ENCODE measurements at places on chromosomes 6 and 20. TPM values are rescaled to one million over a fixed set of nuclear protein-coding genes. Genes with fewer than 3 reads are reported as not detected.

GRCh38 chr6:8080362-8081151 lies 16.4 kb upstream of the BLOC1S5 start:
- peak; percentile 25 for DNase-seq

DNA sequence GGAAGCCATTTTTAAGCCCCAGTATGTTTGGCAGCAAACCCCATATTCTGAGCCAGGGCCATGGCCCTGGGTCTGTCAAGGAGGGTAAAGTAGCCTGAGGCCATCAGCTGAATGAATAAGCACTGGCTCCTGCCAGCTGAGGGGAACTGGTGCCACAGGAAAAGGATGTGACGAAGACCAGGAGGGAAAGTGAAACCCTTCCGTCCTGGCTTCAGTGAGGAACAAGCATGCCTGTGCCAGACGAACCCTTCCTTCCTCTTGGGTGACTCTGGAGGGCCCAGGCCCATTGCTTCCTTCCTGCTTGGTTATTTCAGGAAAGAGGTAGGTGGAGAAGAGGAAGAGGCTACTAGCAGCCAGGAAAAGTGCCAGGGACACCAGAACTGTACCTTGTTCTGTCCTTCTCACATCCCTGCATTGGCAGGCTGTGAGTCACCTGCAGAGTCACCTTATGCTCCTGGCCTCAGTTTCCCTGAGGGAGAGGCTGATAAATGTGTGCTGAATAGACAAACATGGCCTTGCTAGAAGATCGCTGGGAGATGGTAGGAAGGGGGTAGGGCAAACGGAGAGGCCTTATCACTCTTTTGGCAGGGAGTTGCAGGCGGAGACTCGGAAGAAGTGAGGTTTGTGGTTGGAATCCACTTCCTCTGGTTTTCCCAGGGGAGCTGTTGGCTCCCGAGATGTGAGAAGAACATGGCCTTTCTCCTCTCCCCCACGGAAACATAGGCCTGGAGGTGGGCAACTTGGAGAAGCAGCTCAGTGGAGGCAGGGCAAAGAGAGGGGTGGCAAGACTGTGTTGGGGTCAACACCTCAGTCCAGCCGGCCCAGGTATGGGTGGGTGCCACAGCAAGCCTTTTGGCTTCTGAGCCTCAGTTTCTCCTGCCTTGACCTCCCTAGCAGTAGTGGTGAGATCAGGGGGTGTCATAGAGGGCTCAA lies 37.4 kb downstream of the COX4I2 start:
- peak; percentile 65 for DNase-seq

GRCh38 chr20:34570859-34571306 lies 12.4 kb downstream of the MAP1LC3A start:
- peak; percentile 83 for DNase-seq

- no peak for DNase-seq
These were observed 155.7 kb upstream of the JARID2 start for GRCh38 chr6:15090145-15090579.

DNA sequence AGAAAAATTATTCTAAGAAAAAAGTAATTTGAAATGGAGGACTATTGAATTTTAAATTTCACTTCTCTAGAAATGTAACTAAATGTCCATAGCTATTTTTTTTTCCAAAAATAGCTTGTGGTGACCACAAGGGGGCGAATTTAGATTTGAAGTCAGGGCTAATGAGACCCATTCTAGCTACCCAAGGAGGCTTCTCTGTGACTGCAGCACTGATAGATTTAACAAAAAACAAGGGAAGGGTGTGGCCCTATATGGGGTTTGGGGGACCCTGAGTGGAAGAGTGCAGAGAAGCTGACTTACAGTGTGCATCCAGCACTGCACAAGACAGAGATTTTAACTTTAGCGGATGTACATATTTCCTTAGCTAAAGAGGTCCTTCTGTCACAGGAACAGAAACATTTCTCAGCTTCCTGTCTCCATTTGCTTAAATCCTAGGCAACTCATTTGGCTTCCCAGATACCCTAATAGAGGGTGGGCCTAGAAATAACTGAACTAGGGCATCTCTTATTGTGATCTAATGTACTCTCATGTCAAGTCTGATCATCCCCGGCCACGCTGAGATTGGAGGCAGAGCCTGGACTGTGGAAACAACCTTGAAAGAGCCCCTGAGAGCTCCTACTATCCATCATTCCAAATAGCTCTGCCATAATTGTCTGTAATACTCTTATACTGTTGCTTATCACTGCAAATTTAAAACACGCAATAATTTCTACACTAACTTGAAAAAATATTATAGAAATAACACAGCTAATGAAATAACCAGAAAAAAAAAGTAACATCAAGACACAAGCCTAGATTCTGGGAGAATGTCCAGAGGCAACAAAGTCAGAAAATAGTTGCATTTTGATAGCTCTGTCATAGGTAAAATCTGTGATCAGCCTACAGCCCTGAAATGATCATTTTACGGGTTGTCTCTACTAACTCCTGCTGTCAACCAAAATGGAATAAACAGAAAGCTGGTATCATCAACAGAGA lies 93.6 kb downstream of the SNAP91 start:
- no peak for DNase-seq

The RIPPLY2 gene
- total RNA-seq = not detected

DNA sequence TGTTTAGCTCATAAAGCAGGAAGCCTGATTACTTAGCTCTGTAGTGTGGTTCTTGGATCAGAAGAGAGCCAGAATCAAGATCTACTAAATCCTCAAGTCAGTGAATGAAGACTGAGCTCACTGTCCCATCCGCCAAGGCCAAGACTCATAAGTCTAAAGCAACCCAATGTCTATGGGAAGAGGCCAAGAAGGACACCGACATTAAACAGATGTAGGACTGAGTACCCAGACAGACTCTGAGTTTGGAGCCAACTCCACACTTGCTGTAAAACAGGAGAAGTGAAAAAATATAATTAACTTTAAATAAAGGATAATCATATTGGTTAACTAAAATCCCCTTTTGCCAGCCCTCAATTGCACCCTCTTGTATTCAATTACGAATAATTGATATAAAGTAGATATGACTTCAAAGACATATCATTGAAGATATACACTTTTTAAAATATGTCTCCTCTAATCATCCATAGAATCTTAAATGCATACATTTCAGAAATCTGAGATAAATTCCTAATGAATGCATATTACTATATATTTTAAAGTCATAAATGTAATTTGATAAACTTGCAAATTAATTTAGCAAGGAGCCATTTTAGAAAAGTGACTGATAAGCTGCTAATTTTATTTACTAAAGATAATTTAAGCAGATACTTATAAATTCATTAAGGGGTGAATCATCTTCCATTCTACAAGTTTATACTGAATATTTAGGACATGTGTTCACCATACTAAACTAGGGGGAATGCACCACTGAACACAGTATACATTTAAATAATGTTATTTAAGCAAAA lies 617.0 kb upstream of the ARID1B start:
- no peak for DNase-seq

GRCh38 chr6:121309768-121310469 lies 24.4 kb downstream of the TBC1D32 start:
- DNase-seq = peak; percentile 58

DNA sequence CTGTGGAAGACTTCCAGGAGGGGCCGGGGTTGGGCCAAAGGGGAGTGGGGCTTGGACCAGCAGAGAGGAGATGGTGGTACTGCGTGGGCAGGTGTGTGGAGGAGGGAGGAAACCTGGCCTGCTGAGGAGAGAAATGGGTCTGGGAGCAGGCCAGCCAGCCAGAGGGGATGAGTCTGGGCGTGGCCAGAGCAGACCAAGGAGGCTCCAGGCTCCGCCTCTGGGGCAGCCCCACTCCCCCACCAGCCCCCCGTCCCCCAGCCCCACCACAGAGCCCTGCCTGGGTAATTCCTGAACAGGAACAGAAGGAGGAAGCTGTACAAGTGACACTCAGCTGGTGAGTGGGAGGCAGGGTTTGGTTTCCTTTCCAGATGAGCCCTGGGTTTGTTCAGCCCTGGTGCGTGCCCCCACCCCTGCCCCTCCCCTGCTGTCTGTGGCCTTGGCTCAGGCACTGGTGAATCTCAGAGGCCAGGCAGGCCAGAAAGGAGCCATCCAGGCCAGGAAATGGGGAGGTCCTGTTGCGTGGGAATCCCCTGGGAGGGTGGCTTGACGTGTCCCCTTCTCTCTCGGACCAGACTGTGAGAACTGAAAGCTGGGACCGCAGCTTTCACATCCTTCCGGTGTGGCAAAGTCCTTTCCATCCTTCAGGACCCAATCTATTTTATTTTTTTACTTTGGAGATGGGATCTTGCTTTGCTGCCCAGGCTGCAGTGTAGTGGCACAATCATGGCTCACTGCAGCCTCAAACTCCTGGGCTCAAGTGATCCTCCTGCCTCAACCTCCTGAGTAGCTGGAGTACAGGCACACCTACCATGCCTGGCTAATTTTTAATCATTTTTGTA lies 9.4 kb upstream of the SRC start:
- no peak for DNase-seq

DNA sequence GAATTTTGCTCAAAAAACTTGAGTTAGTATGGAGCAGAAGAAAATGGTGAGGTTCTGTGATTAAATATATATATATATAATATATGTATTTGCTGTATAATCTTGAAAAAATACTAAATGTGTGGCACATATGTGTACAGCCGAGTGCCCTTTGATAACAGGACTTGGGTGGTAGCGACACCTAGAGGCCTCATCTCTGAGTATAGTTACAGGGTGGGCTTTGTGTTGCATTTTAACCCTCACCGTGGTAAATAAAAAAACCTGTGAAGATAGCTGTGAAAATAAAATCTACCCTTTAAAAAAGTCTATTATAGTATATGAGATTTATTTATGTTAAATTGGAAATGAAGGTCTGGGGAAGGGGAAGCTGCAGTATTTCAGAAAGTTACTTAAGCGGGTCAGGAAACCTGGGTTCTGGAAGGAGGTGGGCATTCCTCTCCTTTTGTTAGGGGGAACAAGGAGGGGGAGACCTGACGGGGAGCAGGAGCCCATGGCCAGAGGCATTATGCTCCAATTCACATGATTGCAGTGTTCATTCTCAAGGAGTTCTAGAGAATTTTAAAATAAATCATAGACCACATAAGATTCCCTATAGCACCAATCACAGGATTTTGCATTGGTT lies 82.7 kb downstream of the SH3BGRL2 start:
- DNase-seq = no peak

- no peak for DNase-seq
These were observed 78.6 kb downstream of the TNFRSF21 start for GRCh38 chr6:47231151-47231550.

The NT5E gene
- total RNA-seq = 247 TPM

The DLGAP4 gene
- total RNA-seq = 117 TPM

DNA sequence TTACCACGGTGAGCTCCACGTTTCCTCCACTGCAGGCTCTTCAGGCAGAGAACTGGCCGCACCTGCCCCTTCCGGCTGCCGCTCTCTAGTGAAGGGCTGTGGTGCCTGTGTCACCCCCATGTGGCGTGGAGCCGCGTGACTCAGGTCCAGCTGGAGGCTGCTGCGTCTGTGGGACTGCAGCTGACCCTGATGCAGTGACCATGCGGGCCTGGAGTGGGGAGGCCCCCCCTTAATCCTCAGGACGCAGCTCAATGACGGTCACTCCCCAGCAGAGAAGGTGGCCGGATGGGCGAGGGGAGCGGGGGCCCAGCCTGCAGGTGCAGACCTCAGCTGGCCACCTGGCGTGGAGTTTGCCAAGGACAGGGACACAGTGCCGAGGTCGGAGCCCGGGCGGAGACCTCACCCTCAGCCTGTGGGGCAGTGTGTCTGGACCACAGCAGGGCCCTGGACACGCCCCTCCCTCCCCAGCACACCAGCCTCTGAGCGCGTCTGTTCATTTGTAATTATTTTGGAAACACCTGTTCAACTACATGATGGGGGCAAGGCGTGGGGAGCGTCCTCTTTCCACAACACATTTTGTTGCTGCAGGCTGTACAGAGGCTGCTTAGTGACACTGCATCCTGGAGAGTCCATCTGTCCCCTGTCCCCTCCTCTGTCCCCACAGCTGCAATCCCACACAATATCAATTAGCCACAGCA lies 10.7 kb downstream of the BHLHE23 start:
- no peak for DNase-seq

- DNase-seq = no peak
These were observed 373.4 kb upstream of the SYNCRIP start for GRCh38 chr6:86016077-86016476.

The ELOVL2 gene
- total RNA-seq = not detected

DNA sequence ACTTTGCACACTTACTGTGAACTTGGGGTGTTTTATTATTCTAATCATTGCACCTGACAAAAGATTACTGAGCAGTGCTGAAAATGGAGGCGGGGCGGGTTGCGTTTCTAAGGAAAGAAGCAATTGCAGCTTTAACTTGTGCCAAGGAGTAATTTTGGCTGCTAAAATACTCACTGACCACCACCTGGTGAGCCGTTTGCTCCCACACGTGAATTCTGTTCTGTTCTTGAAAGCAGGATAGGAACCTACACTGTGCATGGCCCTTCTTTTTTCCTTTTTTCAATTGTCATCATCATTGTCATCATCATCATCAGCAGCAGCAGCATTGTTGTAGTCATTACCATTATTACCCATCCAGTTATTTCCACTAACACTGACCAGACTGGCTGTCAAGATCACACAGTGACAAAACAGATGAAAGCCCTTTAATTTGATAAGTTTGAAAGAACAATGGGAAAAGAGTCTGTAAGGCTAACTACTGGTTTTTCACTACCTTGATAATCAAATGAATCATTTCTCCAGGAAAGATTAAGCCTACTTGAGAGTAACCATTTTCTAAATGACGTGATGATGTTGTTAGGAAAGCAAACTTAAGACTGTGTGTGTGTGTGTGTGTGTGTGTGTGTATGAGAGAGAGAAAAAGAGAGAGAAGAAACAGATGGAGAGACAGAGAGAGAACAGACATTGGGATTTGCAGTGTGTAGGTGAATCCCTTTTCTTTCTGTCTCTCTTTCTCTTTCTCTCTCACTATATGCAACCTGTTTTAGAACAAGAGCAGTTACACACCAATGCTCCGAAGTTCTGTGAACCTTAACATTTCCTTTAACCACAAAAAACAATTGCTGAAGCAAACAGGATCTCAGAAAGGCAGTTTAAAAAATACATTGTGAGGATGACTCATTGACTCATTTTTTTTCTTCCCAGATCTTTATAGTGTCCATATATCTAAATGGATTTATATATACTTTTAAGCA lies 3.8 kb downstream of the RIPOR2 start:
- DNase-seq = peak; percentile 28

DNA sequence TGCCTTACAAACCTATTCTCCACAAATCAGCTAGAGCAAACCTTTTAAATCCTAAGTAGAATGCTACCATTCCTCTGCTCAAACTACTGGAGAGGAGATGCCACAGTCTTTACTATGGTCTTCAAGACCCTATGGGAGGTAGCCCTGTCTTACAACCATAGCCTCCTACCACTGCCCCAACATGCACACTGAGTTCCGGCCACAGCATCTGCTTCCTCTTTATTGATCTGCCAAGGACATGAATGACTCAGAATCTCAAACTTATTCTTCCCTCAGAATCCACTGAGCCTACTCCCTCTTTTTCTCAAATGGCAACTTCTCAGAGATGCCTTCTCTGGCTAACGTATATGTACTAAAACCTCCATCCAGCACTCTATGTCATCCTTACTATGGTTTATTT lies 12.2 kb upstream of the ANKEF1 start:
- DNase-seq = no peak

All from HFFc6 (cell line).